ENCODE measurements at places on chromosomes 1 and 21. TPM values are rescaled to one million over a fixed set of nuclear protein-coding genes. Genes with fewer than 3 reads are reported as not detected.

- DNase-seq = no peak
Observed at GRCh38 chr1:39036678-39037077, 10.5 kb downstream of the NDUFS5 start.

- DNase-seq = no peak
Observed at GRCh38 chr21:35616090-35616489, 444.2 kb downstream of the SETD4 start.

The PPM1J gene
- not detected for total RNA-seq

GRCh38 chr1:192003295-192004077, 154.8 kb upstream of the RGS18 start:
- DNase-seq = peak; percentile 36

The IL19 gene
- total RNA-seq = not detected

DNA sequence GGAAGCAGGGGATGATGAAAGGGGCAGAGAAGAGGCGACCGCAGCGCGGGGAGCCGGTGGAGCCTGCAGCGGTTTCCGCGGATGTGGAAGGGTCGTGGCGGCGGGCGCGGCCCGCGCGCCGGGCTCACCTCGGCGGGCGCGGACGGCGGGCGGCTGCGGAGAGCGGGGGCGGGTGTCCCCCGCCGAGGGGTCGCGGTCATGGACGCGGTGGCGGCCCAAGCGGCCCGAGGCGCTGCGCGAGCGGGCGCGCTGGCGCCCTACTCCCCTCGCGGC, 572 bp downstream of the LPGAT1 start:
- peak; percentile 24 for DNase-seq

The CFHR3 gene
- 0.28 TPM for total RNA-seq
